Fibroblast of pulmonary artery (primary cell): ENCODE measurements at places on chromosomes 11 and 22.

DNA sequence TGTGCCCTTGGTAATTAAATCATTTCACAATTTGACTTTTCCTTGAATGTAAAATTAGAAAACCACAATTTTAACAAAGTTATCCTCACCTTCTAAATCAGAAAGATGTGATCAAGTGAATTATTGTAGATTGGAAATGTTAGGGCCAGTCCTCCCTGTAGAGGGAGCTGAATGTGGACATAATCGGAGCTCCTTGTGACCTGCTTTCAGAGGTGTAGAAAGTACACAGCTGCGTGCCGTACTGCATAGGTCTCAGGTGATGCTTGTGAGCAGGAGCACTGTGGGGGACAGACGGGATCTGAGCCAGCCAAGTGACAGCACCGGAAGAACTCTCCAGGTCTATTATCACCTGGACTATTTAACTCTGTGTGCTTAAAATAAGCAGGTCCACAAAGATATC is 338.0 kb downstream of the AASDHPPT start:
- DNase-seq, result no peak

- DNase-seq, result no peak
Observed at GRCh38 chr11:69732910-69733309, 29.1 kb upstream of the FGF19 start.

GRCh38 chr22:30014244-30014643 is 66.0 kb upstream of the HORMAD2 start:
- no peak for DNase-seq

- DNase-seq, result no peak
Observed at GRCh38 chr11:71551711-71552110, 3.5 kb downstream of the KRTAP5-9 start.

- DNase-seq, result peak; percentile 4
Observed at GRCh38 chr11:93784935-93785360, 866 bp downstream of the MED17 start.

GRCh38 chr22:42324990-42325710 is 54.7 kb upstream of the TCF20 start:
- no peak for DNase-seq

DNA sequence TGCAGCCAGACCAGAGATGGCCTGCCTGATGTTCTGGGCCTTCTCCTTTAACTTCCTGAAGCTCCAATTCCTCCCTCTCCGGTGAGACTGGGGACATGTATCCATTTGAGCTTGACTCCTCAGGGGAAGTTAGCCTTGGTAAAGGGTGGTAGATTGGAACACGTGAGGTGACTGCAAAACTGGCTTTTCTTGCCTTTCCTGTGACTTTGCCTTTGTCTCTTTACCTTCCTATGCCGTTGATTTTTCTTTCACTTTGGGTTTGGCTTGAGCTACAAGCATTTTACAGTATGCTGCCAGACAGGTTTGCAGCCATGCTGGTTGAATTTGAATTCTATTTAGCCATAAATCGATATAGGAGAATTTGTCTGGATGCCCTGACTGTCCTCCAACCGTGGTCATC is 16.8 kb upstream of the GLYATL1 start:
- no peak for DNase-seq

GRCh38 chr22:44529827-44530523 is 31.9 kb upstream of the RTL6 start:
- DNase-seq, result no peak

- no peak for DNase-seq
Observed at GRCh38 chr22:50585781-50586180, 3.1 kb upstream of the CHKB start.
